ENCODE measurements at places on chromosomes 1 and 21.

GRCh38 chr1:9385801-9386573, 93.3 kb downstream of the SPSB1 start:
- no peak for DNase-seq

DNA sequence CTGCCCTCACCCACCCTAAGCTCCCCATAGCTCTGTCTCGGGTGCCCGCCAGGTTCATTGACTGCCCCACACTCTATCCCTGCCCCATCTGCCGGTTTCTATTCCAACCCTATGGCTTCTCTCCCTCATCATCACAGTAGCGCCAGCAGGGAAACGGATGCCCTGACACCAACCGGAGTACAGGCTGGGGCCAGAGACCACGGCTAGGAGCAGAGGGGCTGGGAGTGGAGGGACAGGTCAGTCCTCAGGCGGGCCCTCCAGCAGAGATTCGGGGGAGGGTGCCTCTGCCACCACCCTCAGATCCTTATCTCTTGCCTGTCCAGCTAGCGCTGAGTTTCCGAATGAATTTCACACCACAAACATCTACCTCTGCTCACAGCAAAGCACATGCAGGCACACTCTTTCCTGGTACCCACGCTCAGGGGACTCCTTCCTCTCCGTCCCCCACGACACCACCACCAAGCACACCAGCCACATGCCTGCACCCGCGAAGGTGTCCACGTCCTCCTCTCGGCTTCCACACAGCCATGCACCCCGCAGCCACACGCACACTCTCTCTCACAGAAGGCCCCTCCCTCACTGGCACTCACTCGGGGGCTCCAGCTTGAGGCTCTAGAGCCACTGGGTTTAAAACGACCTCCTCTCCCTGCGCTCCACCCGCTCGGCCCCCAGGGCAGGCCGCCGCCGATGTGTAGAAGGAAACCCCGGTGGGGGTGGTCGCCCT, 7.2 kb downstream of the TAL1 start:
- DNase-seq: peak; percentile 69

DNA sequence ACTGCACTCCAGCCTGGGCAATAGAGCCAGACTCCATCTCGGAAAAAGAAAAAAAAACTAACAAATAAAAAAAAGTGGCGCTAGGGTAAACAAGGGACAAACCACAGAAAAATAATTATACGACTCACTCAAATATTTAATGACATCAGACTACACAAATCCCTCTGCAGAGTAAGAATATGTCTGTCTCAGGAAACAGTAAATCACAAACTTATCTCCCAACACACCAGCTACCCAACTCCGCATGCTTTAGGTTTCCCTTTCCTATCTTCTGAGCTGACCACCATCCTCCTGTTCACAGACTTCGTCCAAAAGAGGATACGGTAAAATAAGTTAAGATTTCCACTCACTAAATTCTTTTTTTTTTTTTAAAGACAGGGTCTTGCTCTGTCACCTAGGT, 16.2 kb downstream of the WDR47 start:
- no peak for DNase-seq

- no peak for DNase-seq
Observed at GRCh38 chr1:223792046-223792445, 53.7 kb downstream of the TP53BP2 start.

GRCh38 chr1:53075206-53075605, 13.2 kb downstream of the PODN start:
- no peak for DNase-seq

DNA sequence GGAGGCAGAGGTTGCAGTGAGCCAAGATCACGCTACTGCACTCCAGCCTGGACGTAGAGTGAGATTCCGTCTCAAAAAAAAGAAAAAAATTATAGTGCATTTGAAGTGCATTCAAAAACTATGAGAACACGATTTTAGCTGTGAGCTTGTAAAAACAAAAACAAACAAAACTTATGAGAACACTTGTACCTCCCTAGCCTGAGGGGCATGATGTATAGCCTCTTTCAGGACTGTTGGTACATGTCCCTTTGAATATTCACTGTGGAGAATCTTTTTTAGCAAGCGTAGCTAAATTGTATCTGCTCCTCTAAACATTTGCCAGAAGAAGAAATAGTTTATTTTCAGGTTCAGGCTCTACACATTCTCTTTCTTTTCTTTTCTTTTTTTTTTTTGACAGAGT, 9.5 kb upstream of the DEGS1 start:
- DNase-seq: no peak

- DNase-seq: peak; percentile 32
Observed at GRCh38 chr1:110019770-110020169, 14.7 kb upstream of the STRIP1 start.

- DNase-seq: no peak
Observed at GRCh38 chr1:54701066-54701465, 14.6 kb upstream of the TTC4 start.

GRCh38 chr1:65514041-65514440, 93.6 kb downstream of the LEPR start:
- peak; percentile 50 for DNase-seq

- no peak for DNase-seq
Observed at GRCh38 chr1:50861772-50862171, 98.3 kb downstream of the FAF1 start.

GRCh38 chr21:33968080-33968994, 52.7 kb upstream of the ATP5PO start:
- DNase-seq: peak; percentile 58

- no peak for DNase-seq
Observed at GRCh38 chr1:110130113-110130591, 17.9 kb downstream of the UBL4B start.

- no peak for DNase-seq
Observed at GRCh38 chr1:5610432-5610831, 381.8 kb downstream of the NPHP4 start.

DNA sequence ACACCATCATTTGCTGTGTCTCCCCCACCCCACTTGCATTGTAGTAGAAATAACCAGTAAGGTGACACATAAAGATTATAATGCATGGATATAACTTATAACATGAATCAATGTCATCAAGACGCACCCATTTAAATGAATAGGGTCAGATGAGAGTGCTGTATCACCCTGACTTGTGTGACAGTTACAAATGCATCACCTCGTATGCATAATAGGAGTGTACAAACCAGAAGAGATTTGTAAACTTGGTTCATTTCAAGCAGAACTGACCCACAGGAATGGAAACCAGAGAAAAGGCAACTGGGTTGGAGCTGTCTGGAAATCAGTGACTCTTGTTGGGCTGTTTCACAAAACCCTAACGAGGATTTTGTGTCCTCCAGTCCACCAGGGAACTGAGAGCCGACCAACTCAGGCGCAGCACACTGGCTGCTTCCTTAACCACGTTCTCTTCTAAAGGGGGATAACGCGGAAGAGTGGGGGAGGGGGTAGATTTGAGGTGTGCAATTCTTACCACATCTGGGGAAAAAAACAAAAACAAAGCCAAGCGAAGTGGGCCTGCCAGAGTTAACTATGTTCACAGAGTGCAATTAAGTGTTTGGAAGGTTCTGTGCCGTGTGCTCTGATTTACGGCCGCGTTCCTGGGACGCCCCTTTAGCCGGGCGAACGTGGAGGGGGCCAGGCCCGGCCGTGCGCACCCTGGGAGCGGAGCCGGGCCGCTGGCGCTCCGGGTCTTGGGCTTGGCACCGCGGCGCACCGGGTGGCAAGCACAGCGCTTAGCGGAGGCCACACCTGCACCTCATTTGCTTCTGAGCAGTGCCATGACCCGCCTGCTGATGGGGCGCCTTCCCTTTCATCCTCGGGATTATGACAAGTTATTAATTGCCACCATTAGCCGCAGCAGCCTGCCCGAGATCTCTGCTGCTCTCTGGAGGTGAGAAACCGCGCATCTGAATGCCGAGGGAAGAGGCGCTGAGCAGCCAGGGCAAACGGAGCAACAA, 248.8 kb upstream of the FOXD3 start:
- DNase-seq: peak; percentile 42

DNA sequence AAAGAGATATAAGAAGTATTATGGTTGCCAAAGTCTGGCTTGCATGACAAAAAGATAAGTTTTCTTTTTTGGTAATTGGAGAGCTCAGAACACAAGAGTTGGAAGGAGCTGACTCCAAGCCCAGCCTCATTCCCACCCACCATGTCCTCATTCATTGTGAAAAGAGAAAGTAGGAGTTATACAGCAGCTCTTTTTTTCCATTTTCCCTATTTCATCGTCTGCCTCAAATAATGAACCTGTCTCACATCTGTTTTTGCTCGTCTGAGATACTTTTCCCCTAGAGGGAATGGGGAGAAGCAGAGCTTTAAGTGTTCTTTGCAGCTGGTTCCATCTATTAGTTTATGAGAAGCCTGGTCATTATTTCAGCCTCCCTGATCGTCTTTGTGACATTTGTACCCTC, 34.7 kb downstream of the AGT start:
- no peak for DNase-seq

- no peak for DNase-seq
Observed at GRCh38 chr1:31535561-31535960, 40.8 kb upstream of the TINAGL1 start.

DNA sequence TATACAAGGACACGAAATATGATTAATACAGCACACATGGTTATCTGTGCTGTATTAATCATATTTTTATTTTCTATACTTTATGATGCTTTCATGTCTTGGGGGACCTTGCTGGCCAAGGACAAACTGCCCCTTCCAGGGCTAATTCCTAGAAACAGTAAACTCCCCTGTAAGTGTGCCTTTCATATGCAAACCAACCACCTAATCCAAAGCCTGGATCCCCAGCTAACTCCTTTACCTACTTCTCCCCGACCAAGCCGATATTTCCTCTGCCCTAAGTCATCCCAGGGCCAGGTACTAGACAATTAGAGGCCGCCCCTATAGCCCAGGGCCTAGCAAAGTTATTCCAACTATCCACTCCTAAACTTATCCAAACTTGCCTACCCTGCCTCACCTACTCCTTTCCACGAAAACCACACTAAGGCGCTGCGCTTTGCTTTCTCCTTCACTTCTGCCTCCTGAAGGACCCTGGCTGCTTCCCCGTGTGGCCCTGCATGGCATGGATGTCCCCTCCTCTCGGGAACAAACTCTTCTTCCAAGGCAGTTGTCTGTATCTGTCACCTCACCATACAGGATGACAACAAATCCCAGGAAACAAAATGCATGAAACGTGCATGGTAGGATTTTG, 10.2 kb downstream of the SH3BP5L start:
- DNase-seq: no peak

DNA sequence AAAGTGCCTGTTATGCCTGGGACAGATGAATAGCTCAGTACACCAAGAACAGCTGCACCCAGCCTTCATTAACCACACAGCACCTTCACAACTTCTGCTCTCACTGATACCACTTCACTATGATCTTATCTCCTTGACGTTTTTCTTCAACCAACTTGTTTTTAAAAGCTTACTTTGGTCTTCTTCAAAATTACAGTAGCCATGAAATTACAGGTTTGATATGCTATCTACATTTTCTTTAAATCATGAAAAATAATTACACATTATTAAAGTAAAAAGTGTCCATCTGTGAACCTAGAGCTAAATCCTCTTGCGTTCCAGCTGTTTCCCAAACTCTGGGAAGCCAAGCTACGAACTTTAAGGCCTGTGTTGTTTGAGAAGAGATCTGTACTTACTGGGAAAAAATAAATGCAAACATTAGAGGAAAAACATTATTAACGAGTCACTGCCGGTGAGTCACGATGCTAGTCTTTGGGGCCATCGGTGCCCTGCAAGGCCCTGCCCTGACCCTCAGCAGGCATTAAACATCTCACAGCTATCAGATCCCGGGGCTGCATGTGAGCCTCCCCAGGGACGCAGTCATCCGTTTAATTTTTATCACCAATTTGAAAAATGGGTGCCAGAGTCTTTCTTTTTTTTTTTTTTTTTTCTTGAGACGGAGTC, 56.3 kb upstream of the GPR153 start:
- DNase-seq: no peak

DNA sequence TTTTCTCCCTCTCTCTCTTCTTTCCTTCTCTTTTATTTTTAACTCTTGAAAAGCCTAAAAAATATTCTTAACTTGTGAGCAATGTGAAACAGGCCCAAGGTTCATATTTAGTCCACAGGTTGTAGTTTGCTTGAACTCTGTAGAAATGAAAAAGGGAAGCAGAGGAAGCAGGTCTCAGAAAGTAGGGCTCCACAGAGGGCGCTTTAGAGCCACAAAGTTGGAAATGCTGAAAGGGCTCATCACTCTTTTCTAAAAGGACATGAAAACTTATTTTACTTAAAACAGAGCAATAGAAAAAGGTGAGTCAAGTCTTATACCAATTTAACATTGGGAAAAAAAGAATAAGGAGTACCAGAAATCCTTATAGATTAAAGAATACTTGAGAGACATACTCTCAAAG, 247.0 kb downstream of the USP25 start:
- peak; percentile 4 for DNase-seq

DNA sequence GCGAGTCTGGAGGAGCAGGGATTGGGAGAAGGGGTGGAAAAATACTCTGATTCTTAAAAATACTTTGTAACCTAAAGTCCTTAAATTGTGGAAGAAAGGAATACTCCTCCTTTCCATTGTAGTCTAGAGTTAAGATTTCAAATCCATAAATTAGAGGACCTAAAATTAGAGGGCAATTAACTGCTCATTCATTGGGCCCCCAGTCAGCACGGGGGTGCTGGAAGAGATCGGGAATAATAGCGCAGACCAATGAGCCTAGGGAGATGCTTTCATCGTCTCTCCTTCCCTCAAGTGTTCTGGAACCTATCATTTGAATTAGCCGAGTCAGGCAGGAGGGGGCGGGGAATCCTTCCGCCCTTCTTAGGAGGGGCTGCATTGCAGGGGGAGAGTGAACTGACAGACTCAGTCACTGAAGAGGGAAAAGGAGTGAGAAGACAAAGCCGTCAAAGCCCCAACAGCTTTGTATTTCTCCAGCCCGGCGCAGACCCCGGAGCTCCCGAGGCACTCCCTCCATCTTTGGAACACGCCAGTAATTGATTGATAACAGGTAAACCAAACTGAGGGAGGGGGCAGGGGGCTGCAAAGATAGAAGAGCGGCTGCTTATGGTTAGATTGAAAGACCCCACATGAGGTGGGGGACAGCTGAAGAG, at the start of gene MLLT11:
Gene MLLT11, plus strand, starts transcription at position 391 of the 650 bp plus-strand sequence. CDS start 6,828 bp downstream, outside the sequence.
- peak; percentile 81 for DNase-seq

DNA sequence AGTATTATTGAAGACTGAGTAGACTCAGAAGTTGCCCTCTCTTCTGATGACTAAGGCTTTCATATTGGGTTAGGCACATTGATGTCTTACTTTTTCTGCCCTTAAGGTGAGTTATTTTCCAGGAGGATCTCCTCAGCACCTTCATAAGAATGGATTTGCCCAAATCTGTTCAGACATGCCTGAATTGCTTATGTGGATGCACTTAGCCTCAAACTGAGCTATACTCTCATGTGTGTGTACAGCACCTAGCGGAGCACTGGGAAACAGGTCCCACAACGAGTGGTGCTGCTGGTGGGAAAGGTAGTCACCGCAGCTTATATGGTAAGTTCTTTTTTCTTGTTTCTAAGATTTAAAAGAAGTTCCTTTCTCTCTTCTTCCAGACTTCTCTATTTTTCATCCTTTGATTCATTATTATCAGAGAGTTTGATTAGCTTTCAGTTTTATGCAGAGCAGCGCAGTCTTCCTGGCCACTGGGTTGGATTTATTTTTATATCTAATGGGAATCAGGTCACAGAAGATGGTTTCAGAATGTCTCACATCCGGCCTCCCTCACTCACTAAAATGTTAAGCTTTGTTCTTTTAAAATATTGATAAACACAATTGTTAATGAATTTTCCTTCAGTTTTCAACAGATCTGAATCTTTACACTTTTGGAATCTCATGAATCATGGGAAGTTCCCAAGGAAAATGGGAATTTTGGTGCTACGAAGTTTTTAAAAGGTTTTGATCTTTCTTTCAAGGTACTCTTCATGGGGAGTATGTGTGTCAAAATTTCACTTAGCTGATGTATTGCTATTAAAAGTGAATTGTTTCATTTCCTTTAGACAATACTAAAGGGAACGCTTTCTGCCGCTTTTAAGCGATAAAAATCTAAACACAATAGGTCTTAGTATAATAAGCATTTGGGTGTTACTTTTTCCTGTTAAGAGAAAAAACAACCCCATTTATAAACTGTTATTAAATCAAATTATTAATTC, 58.5 kb downstream of the EXTL2 start:
- no peak for DNase-seq
